Left renal pelvis (tissue), 4 donors: ENCODE measurements at places on chromosomes 3 and 15.

DNA sequence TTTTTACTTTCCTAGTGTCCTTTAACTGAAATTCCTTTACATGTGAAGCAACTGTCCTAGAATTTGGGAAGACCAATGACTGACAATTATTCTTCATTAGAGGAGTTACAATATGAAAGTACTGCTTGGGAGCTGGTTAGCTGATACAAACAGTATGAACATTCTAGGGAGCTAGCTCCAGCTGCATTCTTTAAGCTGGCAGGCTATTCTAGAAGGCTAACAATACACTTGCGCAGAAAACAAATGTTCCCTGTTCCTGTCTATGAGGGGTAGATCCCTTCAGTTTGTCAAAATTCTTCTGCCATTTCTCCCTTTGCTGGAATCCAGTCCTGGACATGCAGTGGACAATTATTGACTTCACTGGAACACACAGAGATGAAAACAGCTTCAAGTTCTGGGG, 60.2 kb upstream of the NANOGP8 start:
- DNase-seq = no peak

- no peak for DNase-seq
These were observed 77.2 kb upstream of the CFAP20DC start for GRCh38 chr3:59127071-59127470.

DNA sequence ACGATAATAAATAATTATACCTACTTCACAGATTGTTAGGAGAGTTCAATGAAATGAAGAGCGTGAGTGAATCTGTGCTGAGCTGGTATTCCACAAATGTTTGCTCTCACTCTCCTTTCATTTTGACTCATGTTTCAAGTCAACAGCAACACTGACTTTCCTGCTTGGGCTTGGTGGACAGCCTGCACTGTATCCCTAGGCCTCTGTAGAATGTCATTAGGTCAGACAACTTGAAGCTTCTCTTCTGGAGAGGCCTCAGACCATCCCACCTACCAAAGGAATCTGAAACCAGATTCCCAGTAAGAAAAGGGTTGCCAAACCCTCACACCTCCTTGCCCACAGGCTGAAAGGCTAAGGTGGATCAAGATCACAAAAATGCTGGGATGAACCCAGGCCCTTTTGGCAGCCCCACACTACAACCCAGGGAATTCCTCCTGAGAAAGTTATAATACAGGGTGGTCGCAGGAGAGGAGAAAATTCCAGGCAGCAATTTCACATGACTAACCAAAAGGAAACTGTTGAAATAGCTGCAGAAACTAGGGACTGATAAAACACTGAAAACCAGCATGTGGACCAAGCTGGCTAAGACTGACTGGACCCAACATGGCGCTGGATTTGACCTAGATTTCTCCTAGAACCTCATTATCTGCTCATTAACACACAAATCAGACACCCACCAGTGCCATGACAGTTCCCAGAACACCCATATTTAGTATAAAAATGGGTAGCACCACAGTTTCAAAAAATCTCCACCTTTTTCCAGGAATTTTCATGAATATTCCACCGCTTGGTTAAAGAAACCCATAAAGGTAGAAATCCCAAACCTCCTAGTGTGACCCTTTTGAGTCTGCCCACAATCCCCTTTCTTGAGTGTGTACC, 57.0 kb upstream of the ZNF148 start:
- no peak for DNase-seq

DNA sequence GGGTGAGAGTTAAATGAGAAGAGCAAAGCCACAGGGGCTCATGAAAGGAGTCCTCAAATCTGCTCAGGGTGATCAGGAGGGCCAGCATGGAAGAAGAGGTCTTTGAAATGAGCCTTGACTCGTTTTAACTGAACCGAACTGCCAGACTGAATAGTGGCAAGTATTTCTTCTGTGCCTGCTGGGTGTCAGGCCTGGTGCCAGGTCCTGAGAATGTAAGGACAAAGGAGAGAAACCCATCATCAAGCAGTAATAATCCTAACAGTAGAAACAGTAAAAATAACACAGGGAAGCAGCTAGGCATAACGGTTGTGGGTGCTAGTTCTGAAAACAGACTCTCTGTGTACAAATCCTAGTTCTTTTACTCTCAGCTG, 40.4 kb upstream of the SMAD3 start:
- no peak for DNase-seq

GRCh38 chr3:17577796-17578520, 164.5 kb downstream of the TBC1D5 start:
- no peak for DNase-seq

DNA sequence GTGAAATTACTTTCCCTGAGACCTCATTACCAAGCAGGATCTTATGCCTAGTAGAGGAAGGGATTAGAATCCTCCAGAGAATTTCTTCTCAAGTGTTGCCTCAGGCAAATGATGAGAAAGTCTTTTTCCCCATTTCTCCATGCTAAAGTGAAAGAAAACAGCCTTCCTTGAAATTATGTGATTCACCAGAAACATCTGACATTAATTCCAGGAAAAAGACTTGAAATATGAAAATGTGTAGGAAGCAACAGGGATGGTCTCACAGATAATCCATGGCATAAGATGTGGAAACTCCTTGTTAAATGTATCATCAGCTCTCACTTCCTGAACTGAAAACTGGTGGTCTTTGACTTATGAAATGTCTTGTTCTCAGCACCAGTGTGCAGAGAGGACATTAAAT, 17.9 kb upstream of the ABI3BP start:
- no peak for DNase-seq

DNA sequence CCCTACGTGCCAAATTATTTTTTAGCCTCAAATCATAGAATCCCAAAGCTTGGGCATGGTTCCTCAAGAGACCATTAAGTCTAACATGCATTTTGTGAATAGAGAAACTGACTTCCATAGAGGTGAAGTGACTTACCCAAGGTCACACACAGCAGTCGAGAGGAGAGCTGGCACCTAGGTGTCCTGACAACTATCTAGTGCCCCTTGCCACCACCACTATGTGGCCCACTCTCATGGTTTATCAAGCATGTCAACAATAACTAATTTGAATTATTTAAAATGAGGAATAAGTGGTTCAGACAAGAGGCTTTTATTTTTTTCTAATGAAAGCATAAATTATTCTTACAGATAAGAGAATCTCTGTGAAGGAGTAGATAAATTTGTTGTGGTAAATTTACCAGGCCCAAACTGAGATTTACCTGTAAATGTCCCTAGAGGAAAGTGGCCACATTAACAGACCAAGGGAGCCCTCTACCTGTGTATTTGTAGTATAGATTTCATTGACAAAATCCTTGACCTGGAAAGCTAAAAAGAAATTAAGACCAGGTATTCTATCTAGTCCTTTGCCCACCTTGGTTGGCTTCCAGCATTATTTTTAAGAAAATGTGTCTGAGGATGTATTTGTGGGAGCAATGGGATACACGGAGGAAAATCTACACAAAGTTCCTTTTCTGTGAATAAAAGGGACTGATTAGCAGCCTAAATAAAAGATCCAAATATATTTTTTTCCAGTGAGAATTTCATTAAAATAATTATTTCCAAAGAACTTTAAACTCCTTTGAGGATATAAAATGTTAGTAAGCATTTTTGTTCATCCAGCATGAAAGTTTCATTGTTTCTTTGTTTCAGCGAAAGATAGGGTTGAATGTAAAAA, 49.1 kb downstream of the IQCH start:
- DNase-seq = no peak

GRCh38 chr3:95311272-95311671, 1248.4 kb downstream of the NSUN3 start:
- no peak for DNase-seq
